Skin of body (tissue), 3 donors: ENCODE measurements at places on chromosomes 7 and 10. TPM values are rescaled to one million over a fixed set of nuclear protein-coding genes. Genes with fewer than 3 reads are reported as not detected.
A peak's percentile ranks its signal among the peaks of the same experiment; 100 is the strongest.

The TMEM270 gene
- not detected for total RNA-seq

The TCAF2 gene
- total RNA-seq, result 1.2 TPM

The GNAT3 gene
- total RNA-seq, result not detected

The LDB3 gene
- 25.0 TPM for total RNA-seq

The CDC14C gene
- total RNA-seq, result not detected

The GIMAP2 gene
- total RNA-seq, result 7.3 TPM

The RHOBTB1 gene
- 22.8 TPM for total RNA-seq

The IL15RA gene
- total RNA-seq, result 3.6 TPM

The PKD2L1 gene
- not detected for total RNA-seq

The PAPSS2 gene
- total RNA-seq, result 7.2 TPM

The OR2F1 gene
- not detected for total RNA-seq

- DNase-seq, result no peak
Measured at GRCh38 chr10:11143242-11143641, 125.6 kb downstream of the CELF2 start.

DNA sequence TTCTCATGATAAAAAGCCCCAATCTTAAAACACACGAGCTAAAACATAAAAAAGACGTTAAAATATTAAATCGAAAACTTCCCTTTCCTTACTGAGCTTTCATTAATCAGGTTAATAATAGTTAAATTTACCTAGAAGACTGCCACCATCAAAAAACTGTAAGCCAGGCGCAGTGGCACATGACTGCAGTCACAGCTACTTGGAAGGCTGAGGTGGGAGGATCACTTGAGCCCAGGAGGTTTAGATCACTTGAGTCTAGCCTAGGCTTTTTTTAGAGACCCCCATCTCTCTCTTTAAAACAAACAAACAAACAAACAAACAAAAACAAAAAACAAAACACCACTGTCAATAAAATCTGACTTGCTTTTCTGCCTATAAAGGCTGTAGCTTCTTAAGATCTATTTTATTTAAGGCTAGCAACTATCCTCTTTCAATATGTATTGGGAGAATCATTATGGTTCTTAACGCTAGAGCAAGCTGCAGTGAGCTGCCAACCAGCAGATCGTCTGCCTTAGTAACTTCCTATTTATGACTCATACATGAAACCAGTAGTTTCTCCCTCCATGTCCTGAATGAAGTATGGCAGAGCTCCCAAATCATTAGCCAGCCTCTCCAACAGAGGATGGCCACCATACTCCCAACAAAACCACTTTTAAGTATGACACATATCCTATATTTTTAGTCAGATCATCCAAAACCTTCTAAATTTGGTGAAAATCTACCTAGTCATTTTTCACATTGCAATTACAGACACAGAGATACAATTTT is 163.7 kb downstream of the SRPK2 start:
- DNase-seq, result no peak

GRCh38 chr10:11150879-11151415 is 133.3 kb downstream of the CELF2 start:
- peak; percentile 59 for DNase-seq

DNA sequence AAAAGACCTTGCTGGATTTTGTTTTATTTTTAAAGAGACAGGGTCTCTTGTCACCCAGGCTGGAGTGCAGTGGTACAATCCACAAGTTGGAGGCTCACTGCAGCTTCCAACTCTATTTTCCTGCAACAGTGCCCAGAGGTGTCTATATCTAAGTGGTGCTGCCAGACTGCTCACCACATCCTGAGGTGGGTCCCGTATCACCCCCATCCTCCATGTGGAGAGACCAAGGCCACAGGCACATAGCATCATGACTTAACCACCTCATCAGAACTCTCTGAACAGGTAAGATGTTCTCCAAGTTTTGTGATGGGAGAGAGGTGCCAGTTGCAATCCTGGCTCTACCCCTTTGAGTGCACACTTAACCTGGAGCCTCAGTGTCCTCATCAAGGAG is 98.2 kb downstream of the RNF216 start:
- DNase-seq, result no peak

GRCh38 chr10:6396652-6397051 is 183.4 kb downstream of the PRKCQ start:
- peak; percentile 89 for DNase-seq

- DNase-seq, result no peak
Measured at GRCh38 chr7:33742999-33743587, 162.2 kb upstream of the BMPER start.

GRCh38 chr10:130967784-130968183 is 343.7 kb downstream of the TCERG1L start:
- DNase-seq, result no peak

DNA sequence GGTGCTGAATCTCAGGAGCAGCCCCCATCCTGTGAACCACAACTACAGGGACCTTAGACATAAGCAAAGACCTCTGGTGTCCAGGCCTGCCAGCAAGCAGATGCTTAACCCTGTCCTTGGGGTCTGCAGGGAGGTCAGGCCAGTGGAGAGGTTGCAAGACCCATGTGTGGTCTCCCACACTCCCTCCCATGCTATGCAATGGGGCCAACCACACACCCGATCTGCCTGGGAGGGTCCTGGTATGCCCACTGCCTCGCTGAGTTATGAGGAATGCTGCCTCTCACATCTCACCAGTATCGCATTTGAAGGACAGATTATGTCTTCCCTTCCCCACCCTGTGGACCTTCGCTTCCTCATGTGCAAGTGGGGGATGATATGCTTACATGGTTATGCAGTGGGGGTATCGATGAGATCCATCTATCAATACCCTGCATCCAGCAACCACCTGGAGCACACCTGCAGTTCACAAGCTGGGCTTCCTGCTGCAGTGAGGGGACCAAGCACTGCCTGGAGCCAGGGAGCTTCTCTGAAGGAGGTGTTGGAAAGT is 191.6 kb downstream of the ZNF716 start:
- DNase-seq, result no peak

DNA sequence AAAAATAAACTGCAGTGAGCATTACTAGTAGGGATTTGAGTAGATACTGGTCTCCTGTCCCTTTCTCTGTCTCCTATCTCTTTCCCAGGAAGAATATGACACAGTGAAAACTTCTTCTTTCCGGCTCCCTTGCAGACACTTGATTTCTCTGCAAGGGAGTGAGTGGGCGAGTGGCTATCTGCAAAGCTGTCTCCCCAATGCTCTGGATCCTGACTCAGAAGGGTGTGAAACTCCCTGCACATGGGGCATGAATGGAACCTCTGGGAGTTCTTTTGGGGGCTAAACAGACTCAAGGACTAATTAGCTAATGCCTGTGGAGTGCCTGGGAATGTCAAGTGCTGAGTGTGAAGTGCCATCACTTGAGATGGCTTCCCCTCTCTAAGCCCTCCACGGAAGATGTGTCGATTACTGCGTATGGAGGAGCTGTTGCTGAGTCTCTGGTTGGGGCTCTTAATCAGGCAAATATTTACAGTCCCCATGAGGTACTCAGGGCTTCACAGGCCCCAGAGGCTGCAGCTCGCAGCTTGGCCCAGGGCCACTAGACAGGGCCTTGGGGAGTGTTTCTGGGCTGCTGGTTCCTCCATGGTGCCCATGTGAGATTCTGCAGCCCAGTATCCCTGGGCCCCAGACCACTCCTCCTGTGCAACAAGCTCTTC is 139.8 kb downstream of the RPS24 start:
- DNase-seq, result no peak

- no peak for DNase-seq
Measured at GRCh38 chr7:55966851-55967250, 2.5 kb downstream of the NIPSNAP2 start.

DNA sequence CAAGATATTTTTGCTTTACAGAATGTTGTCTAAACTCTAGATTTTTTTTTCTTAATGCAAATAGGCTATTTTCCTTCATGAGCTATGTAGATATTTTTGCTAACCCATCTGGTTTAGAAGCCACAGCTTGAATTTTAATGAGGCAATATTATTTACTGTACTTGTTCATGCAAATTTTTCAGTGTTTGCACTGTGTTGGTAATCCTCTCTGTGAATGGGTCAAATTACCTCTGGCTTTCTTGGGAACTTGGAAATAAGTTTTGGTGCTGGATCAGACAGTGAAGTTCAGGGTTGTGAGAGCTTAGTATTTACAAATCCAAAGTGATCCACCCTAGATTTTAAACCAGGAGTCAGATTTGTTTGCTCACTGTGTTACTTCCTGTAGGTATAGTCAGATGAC is 686.9 kb downstream of the NXPH1 start:
- no peak for DNase-seq

- no peak for DNase-seq
Measured at GRCh38 chr7:81882086-81882485, 112.2 kb upstream of the HGF start.

GRCh38 chr10:61933859-61934555 is 32.5 kb downstream of the ARID5B start:
- no peak for DNase-seq

GRCh38 chr10:103197174-103197573 is 4.1 kb upstream of the NT5C2 start:
- DNase-seq, result no peak

DNA sequence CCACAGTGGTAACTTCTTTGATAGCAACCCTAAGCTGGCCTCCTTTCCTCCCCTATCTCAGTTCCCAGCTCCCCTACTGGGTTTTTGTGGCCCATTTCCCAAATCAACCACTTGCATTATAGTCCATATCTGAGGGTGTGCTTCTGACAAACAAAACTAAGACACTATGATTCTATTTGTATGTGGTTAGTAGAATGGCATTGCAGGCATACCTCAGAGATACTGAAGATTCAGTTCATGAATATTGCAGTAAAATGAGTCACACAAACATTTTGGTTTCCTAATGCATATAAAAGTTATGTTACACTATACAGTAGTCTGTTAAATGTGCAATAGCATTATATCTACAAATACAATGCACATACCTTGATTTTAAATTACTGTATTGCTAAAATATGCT is 15.4 kb upstream of the TMEM243 start:
- no peak for DNase-seq

DNA sequence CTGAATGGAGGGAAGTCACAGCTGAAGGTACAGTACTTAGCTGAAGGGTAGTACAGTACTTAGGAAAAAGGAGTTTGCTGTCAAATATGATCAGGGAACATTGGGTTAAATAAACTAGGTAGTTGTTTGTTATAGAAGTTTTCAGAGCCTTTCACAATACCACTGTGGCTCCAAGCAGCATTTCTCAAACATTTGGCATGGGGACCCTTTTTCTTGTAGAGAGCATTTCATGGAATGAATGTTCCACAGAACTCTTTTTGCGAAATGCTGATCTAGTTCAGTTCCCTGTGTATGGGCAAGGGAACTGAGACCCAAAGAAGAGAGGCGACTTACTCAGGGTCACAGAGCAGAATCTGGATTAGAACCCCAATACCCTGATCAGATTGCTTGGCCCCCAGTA is 31.5 kb upstream of the DDX50 start:
- DNase-seq, result no peak

DNA sequence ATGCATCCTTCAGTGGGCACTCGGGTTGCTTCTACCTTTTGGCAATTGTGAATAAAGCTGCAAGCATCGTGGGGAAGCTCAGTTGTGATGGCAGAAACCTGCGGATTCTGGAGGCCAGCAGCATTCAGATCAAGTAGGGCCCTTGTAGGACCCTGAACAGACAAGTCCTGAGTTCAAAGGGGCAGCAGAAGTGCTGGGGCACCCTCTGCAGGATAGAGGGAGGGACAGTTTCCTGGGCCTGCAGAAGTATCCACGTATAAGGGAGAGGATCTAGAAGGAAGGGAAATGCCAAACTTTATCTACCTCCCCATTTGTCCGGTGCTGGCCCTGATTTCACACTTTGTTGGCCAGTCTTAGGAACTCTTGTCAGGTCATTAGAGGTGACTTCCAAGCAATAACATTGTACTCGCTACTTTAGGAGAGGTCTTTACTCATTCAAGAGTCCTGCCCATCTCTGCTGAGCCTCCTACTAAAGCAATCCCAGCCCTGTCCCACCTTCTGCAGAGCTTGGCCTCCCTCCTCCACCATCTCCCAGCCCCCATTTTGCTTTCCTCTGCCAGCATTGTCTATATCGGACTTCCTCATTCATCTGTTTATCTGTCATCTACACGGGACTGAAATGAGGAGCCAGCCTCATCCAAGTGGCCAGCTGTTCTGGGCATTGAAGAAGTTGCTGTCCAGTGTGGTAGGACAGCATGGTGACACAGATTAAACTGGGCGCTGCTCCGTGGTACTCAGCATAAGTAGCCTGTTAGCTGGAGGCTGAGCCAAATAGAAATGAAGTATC is 26.6 kb upstream of the R3HCC1L start:
- no peak for DNase-seq

GRCh38 chr10:66455304-66455703 is 470.5 kb upstream of the LRRTM3 start:
- DNase-seq, result no peak

DNA sequence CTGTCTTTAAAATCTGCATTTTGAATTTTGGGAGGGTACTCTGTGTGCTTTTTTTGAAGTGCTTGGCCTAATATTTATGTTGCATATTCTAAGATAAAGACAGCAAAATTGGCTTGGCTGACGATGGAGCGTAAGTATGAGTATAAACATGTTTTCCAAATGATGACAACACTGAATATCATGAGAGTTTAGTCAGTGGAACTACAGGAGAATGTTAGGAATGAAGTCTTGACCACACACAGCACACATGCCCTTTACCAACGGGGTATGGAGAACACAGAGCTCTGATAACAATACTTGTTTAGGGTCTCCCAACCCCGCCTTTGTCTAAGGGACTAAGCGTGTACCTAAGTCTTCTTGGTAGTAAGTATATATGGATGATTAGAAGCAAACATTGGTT is 253.9 kb upstream of the FZD8 start:
- DNase-seq, result peak; percentile 20

- DNase-seq, result no peak
Measured at GRCh38 chr7:45681596-45682357, 107.6 kb downstream of the ADCY1 start.

DNA sequence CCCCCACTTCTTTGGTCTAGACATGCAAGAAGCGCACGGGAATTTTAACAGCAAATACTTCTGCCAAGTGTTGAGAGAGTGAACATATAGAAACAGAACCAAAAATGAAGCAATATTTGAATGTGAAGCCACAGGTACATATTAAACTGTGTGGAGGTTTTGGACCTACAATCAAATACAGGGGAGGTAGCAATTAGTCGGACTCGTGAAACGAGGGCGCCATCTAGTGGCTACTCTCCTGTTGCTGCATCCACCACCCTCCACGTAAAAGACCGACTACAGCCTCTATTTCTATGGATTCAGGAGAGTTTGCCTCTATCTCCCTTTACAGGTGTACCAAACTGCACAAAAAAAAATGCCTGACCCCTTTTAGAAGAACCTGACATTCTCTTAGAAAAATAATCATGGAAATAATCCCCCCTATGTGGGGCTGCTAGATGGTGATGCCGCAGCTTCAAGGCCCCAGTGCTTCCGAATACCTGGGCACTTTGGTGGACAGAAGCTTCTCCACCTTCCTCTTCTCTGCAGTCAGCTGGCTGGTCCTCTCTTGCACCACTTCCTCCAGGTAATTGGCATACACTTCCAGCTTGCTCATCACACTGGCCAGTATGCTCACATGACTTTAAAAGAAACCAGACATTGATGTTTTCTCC is 31.7 kb downstream of the TECTB start:
- DNase-seq, result peak; percentile 48
